ENCODE measurements at places on chromosomes 11 and 22.
A peak's percentile ranks its signal among the peaks of the same experiment; 100 is the strongest.

GRCh38 chr11:70191495-70192140, 11.5 kb upstream of the FADD start:
- DNase-seq: peak; percentile 61

DNA sequence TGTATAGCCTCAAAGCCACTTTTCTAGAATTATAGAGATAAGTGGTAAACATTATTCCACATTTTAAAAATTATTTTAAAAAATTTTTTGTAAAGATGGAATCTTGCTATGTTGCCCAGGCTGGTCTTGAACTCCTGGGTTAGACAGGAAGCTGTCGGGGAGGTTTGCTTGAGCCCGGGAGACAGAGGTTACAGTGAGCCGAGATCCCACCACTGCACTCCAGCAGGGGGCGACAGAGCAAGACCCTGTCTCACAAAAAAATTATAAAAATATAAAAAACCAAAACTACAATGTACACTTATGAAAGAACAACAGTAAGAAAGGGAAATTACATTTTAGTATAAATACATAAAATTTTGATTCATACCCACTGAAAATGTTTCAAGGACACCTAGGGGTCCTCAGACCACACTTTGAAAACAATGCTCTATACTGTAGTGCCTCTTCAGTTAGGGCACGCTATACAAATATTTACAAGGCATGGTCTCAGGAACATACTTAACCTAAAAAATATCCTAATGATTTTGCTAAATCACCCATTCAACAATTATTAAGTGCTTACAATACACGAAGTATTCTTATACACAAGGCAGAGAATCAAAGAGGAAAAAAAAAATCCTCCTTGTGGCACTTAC, 111.2 kb downstream of the MRTFA start:
- peak; percentile 31 for DNase-seq

DNA sequence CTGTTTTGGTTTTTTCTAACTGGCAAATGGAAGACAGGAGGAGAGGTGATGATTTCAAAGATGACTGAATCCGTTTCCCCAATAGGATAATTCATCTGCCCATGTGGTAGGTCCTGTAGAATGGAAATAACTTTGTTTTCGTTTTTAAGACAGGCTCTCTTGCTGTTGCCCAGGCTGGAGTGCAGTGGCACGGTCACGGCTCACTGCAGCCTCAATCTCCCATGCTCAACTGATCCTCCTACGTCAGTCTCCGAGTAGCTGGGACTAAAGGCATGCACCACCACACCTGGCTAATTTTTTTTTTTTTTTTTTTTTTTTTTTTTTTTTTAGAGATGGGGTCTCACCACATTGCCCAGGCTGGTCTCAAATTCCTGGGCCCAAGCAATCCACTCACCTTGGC, 77.4 kb upstream of the BIRC3 start:
- no peak for DNase-seq

- DNase-seq: no peak
Observed at GRCh38 chr22:32621656-32622003, 147.0 kb downstream of the FBXO7 start.

- no peak for DNase-seq
Observed at GRCh38 chr11:75023446-75024067, 34.8 kb downstream of the NEU3 start.

DNA sequence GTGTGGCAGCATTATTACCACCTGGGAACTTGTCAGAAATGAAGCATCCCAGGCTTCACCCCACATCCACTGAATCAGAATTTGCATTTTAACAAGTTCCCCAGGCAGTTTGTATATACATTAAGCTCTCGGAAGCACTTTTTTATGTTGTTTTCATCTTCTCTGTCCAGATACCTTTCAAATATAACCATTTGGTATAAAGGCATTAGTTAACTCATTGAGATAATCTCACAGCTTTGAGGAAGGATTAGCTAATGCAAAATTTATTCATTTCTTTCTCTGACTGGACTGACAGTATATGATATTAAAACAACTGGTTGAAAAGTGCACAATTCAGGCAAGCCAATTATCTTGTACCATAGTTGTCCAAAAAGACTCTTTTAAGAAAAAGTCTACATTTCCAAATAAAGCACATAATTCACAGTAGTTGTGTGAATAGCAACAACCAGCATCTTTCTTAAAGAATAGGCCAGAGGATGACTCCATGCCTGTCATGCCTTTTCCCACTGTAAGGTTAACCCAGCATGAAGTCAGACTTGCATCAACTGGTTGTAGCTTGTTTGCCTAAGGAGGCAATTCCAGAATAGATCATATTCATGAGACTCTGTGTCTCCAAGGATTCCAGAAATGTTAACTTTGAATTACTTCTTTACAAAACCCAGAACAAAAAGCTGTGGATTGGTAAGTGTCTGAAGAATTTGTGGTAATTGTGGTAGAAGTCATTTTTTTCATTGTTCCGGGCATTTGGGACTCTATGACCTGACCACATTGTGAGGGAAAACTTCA, 254.3 kb upstream of the SESN3 start:
- DNase-seq: no peak

- no peak for DNase-seq
Observed at GRCh38 chr11:16292167-16292859, 64.0 kb downstream of the SOX6 start.

GRCh38 chr11:71129624-71130023, 122.8 kb downstream of the SHANK2 start:
- DNase-seq: peak; percentile 80

GRCh38 chr11:83057721-83058120, 14.0 kb downstream of the RAB30 start:
- no peak for DNase-seq

DNA sequence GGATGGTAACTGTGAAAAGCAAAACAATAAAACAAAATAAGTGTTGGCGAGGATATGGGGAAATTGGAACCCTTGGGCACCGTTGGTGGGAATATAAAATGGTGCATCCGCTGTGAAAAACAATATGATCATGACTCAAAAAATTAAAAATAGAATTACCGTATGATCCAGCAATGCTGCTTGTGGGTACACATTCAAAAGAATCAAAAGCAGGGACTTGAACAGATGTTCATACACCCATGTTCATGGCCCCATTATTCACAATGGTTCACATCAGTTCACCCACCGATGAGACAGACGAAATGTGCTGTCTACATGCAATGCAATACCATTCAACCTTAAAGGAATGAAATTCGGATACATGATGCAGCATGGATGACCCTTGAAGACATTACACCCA, 1.2 kb upstream of the DERL3 start:
- DNase-seq: no peak

DNA sequence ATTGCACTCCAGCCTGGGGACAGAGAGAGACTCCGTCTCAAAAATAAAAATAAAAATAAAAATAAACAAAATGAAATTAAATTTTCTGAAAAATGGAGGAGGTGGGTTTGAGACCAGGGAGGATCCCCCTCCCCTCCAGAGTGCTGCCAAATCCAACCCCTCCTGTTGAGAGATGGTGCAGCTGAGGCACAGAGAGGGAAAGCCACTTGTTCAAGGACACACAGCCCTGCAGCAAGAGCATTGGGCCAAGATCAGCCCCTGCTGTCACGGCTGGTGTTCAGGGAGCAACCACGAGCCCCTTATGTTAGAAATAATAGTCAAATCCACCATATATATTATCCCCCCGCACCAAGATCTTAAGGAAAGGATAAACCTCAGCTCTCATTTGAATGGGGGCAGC, 2.7 kb downstream of the MYO18B start:
- DNase-seq: no peak

- DNase-seq: no peak
Observed at GRCh38 chr11:241634-242033, 4.9 kb downstream of the PSMD13 start.

GRCh38 chr11:126547161-126547560, 191.7 kb downstream of the ST3GAL4 start:
- DNase-seq: peak; percentile 77

- DNase-seq: no peak
Observed at GRCh38 chr11:120104041-120104565, 33.8 kb downstream of the TRIM29 start.

- no peak for DNase-seq
Observed at GRCh38 chr11:130783323-130783722, 133.0 kb downstream of the SNX19 start.

- no peak for DNase-seq
Observed at GRCh38 chr11:128603752-128604414, 16.5 kb upstream of the ETS1 start.

DNA sequence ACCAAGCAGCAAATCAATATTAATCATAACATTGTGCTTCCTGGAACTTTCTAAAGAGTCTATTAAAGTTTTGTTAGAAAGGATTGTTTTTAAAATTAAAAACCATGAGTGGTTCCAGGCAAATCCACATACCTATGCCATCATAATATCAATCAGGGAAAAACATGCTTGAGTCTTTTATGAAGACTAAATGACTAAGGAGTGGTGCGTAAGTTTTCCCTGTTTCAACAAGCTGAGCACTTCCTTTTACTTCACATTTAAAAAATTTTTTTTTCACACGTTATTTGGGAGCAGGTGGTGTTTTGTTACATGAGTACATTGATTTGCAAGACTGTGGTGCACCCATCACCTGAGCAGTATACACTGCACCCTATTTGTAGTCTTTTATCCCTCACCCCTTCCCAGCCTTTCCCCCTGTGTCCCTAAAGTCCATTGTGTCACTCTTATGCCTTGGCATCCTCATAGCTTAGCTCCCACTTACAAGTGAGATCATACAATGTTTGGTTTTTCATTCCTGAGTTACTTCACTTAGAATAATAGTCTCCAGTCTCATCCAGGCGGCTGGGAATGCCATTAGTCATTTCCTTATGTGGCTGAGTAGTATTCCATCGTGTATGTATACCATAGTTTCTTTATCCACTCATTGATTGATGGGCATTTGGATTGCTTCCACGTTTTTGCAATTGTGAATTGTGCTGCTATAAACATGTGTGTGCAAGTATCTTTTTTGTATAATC, 1190.3 kb upstream of the RAG2 start:
- peak; percentile 62 for DNase-seq

- DNase-seq: no peak
Observed at GRCh38 chr11:126189109-126189929, 22.1 kb downstream of the RPUSD4 start.

GRCh38 chr11:70343636-70344035, 54.7 kb upstream of the CTTN start:
- DNase-seq: no peak

DNA sequence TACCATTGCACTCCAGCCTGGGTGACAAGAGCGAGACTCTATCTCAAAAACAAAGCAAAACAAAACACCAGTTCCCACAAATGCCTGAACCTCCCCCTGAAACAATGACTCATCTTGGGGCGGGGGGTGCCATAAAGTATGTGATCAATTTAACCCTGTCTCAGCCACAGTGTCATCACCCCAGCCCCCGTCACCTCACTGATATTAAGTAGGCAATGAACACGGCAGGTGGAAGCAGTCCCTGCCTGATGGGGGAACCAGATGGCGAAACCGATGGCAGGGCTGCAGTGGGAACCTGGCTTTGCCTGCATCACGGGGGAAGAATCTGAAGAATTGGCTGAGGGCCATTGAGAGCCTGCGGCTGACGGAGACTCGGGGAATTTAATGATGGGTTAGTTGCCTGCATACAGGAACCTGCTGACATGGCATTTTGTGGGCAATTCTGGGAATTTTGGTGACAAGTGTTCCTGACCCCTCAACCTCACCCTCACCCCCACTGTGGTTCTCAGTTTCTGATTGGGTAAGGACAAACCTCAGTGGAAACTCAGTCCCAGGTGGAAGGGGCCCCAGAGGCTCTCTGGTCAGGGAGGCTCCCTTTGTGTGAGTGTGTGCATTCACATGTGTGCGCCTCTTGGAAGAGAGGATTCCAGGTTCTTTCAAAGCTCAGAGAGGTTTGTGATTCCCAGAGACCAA, 39.1 kb upstream of the SHISAL1 start:
- DNase-seq: peak; percentile 89

DNA sequence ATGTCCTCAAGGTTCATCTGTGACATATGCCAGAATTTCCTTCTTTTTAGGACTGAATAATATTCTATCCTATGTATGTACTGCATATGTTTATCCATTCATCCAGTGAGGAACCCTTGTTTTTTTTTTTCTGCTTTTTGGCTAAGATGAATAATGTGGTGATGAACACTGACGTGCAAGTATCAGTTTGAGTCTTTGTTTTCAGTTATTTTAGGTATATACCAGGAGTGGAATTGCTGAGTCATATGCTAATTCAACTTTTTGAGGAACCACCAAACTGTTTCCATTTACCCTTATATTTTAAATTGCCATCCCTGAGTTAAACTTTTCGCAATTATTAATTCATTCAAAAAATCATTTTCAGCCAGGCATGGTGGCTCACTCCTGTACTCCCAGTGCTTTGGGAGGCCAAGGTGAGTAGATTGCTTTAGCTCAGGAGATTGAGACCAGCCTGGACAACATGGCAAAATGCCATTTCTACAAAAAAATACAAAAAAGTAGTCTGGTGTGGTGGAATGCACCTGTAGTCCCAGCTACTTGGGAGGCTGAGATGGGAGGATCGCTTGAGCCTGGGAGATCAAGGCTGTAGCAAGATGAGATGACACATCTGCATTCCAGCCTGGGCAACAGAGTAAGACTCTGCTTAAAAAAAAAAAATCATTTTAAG, 64.2 kb downstream of the MICAL2 start:
- DNase-seq: no peak

- DNase-seq: no peak
Observed at GRCh38 chr11:68092411-68092810, 28.8 kb downstream of the CHKA start.

GRCh38 chr11:288478-289397, at the start of gene PGGHG:
Gene PGGHG (plus strand): TSS chr11:289126. CDS start chr11:289817, 691 bp downstream.
- DNase-seq: peak; percentile 46

- DNase-seq: no peak
Observed at GRCh38 chr11:126805870-126806269, 194.7 kb downstream of the KIRREL3 start.

DNA sequence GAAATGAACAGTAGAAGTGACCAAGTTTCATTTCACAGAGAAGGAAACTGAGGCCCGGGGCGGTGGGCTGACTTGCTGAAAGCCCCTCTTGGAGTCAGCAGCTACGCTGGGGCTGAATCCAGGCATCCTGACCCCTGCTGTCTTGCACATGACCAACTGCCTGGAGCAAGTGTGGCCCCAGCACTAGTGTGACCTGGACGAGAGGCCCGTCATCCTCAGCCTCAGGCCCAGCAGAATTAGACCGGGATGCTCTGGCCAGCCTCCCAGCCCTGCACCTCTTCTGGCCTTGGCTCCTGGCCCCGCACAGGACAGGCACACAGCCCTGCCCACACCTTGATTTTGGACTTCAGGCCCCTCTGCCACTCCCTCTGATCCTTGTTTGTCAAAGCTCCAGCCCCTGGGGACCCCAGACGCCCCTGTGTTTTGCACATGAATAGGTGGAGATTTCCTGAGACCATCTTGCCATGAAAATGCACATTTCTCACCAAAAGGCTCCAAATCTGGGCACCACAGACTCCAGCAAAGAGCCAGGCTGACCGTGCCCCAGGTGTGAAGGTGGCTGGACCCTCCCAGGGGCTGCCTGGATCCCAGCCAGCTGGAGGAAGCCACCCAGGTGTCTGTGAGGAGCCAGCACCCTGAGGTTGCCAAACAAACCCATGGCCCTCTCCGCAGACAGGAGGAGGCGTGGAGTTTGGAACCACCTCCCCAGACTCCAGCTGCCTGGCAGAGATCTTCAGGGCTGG, 24.9 kb downstream of the FGF4 start:
- no peak for DNase-seq

Data from H4 (cell line).